ENCODE measurements at places on chromosomes 6 and 20.

GRCh38 chr20:12593342-12593873, 415.4 kb upstream of the SPTLC3 start:
- no peak for DNase-seq

- DNase-seq, result no peak
Observed at GRCh38 chr6:121873595-121873994, 438.1 kb downstream of the GJA1 start.

DNA sequence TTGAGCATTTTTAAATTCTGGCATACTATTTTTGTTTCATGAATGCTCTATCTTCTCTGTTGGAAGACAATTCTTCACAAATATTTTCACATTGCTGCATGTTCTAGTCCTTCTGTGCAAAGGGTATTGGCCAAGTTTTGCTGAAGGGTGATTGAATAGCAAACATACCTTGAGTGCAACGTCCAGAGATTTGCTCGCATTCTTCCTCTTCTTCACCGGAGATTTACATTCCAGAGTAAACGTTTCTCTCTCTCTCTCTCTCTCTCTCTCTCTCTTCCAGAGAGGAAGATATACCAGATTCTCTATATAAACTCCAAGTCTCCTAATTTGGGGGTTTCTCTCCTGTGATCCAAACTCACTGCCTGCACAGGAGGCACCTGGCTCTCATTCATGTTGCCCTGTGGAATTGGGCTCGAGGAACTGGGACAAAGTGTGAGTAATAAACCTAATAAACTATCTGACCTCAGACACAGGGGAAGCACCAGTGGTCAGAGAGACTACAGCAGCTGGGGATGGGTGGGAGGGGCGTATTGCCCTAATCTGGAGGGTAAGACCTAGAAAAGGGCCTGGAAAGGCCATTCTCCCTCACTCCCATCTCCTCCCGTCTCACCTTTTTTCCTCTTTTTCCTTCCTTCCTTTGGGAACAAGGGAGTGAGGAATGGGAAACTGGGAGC, 1.1 kb upstream of the TREML1 start:
- no peak for DNase-seq

DNA sequence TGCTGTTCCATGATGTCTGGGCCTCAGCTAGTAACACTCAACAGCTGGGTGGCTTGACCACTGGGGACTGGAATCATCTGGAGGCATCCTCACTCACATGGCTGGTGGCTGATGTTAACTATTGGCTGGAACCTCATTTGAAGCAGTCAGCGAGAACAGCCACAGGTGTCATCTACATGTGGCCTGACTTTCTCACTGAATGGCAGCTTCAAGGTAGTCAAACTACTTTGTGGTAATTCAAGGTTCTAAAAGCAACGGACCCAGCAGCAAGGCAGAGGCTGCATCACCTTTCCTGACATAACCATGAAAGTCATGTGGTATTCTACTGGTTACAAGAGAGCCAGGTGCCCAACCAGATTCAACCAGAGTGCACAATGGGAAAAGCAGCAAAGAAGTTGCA, 115.9 kb upstream of the DST start:
- no peak for DNase-seq

GRCh38 chr6:4281341-4282293, 146.2 kb upstream of the ECI2 start:
- DNase-seq, result no peak

GRCh38 chr6:24547243-24547642, 52.5 kb downstream of the ALDH5A1 start:
- DNase-seq, result no peak

GRCh38 chr20:17715075-17715474, 15.3 kb downstream of the BANF2 start:
- no peak for DNase-seq

DNA sequence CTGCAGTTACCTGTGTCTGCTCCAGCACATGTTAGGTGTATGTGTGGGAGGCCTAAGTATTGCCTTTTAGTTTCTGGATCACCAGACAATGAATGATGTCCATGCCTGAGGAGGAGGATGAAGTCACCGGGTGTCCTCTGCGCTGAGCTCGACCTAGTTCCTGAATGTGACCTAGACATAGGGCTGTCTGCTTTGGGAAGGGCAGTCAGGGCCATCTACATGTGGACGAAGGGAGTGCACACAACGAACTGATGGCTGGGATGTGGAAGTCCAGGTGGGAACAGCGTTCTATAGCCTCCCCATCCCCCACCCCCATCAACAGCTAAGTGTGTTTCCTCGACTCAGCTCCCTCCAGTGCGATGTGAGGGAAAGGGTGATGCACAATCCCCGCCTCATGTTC, 186.3 kb downstream of the QKI start:
- DNase-seq, result no peak

All from HTR-8/SVneo (cell line).